ENCODE measurements at places on chromosomes 12 and 14. TPM values are rescaled to one million over a fixed set of nuclear protein-coding genes. Genes with fewer than 3 reads are reported as not detected.

The DTX3 gene
- total RNA-seq, result 1.1 TPM

The USP44 gene
- not detected for total RNA-seq

The YBX3 gene
- total RNA-seq, result 9.2 TPM

The GMPR2 gene
- 28.6 TPM for total RNA-seq

- no peaks in the 10 kb centered on the region for H3K27me3 ChIP-seq
- no peak overlapping the region for H3K4me3 ChIP-seq
- no peaks in the 10 kb centered on the region for H3K4me1 ChIP-seq
Observed at GRCh38 chr12:91100906-91101305, 10.4 kb downstream of the LUM start.

DNA sequence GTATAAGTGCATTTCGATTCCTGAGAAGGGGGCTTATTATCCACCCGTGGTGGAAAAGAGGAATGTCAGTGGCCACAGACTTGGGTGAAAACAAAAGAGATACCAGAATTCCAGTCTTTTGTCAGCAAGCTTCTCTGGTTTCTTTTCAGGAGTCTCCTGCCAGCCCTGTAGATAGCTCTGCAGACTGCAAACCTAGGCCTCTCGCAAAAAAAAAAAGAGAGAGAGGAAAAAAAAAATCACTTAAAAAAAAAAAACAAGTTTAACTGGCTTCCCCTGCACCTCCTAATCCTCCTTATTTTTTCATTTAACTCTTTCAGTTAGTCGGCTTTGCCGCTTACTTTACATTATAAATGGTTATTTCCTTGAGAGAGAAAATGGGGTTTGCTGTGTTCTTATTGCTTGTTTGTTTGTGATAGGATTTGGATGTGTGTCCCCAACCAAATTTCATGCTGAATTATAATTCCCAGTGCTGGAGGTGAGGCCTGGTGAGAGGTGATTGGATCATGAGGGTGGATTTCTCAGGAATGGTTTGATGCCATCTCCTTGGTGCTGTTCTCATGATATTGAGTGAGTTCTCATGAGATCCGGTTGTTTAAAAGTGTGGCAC, 170.0 kb downstream of the BCL11B start:
- H3K4me1 ChIP-seq, result no peaks in the 10 kb centered on the region
- DNase-seq, result no peak
- no peak overlapping the region for H3K27ac ChIP-seq
- H3K36me3 ChIP-seq, result no peaks in the 10 kb centered on the region

- no peaks in the 10 kb centered on the region for H3K27me3 ChIP-seq
- peak overlapping the region; percentile 90 for H3K27ac ChIP-seq
- no peaks in the 10 kb centered on the region for H3K36me3 ChIP-seq
- H3K4me1 ChIP-seq, result peaks cover 37% of the 10 kb centered on the region
- no peak for DNase-seq
Observed at GRCh38 chr12:32536000-32536345, 136.6 kb downstream of the FGD4 start.

DNA sequence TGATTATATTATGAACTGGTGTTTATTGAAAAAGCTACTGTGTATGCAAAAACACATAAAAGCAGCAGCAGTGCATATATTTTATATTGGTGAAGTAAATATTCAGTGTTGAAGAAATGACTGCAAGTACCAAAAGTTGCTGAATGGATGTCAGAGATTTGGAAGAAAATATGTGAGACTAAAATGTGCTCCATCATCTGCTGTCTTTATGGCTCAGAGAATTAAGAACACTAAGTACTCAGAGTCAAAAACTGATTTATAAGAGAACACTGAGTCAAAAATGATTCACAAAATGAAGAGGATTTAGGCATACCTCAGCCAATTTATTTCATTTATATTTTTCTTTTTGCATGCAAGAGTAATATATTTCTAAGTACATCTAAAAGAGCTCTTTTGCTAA, 86.3 kb upstream of the PDZRN4 start:
- H3K27me3 ChIP-seq, result no peaks in the 10 kb centered on the region
- no peaks in the 10 kb centered on the region for H3K36me3 ChIP-seq
- H3K4me1 ChIP-seq, result no peaks in the 10 kb centered on the region
- DNase-seq, result no peak

Data from liver (tissue), 10 donors.